ENCODE measurements at places on chromosomes 5 and 9.

DNA sequence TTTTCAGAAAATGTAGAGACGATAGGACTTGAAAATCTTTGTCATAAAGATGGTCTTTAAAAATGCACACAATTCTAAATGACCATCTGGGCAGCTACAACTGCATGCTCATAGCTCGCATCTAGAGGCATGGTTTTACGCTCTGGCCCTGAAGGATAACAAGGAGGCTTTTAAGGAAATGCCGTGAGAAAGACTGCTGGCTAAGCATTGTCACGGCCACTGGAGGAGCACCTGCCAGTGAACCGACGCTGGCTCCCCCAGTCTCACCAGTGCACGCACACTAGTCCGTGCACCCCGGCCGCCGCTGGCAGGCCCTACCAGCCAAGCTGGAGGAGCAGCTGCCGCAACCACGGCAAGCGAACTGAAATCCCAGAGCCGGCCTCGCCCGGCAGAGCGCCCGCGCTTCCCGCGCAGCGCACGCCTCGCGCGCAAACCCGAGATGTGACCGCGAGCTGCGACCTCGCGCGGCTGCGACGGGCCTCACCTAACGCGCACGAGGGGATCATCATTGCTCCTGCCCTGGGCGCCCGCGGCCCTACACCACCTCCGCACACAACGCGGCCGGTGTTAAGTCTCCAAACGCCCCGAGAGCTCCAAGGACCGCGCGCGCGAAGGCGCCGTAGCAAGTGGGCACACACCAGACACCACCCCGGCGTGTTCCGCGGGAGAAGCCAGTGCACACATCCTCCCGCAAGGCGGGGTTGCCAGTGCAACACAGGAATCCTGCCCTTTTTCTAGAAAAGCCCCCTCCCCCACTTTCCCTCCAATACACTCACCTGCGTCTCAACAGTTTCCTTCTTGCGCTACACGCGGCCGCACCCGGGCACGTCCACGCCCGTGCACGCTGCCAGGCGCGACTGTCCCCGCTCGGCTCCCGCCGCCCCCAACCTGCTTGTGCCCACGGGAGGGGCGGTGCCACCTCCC is 5.3 kb downstream of the ELAVL2 start:
- DNase-seq = no peak

DNA sequence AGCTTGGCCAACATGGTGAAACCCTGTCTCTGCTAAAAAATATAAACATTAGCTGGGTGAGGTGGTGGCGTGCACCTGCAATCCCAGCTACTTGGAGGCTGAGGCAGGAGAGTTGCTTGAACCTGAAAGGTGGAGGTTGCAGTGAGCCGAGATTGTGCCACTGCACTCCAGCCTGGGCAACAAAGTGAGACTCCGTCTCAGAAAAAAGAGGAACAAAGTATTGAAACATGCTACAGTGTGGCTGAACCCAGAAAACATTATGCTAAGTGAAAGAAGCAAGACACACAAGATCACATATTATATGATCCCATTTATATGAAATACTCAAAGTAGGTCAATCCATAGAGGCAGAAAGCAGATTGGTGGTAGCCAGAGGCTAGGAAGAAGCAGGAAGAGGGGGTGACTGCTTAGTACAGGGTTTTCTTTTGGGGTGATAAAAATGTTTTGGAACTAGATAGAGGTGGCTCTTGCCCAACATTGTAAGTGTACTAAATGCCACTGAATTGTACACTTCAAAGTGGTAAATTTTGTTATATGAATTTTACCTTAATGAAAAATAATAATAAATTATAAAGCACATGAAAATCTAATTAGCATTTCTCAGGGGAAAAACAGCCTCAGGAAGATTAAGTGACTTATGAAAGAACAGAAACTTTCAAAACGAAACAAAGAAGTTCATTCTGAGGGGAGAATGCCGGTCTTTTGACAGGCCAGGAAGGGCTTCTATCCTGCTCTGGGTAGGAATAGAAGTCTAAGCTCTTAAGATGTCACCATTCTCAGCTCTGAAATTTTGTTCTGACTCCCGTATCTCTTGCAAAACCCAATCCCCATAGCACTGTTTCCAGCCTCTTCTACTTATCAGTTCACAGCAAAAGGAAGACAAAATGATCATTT is 161.1 kb upstream of the TBCA start:
- DNase-seq = no peak

- no peak for DNase-seq
Measured at GRCh38 chr5:132472431-132472830, 18.1 kb downstream of the IRF1 start.

DNA sequence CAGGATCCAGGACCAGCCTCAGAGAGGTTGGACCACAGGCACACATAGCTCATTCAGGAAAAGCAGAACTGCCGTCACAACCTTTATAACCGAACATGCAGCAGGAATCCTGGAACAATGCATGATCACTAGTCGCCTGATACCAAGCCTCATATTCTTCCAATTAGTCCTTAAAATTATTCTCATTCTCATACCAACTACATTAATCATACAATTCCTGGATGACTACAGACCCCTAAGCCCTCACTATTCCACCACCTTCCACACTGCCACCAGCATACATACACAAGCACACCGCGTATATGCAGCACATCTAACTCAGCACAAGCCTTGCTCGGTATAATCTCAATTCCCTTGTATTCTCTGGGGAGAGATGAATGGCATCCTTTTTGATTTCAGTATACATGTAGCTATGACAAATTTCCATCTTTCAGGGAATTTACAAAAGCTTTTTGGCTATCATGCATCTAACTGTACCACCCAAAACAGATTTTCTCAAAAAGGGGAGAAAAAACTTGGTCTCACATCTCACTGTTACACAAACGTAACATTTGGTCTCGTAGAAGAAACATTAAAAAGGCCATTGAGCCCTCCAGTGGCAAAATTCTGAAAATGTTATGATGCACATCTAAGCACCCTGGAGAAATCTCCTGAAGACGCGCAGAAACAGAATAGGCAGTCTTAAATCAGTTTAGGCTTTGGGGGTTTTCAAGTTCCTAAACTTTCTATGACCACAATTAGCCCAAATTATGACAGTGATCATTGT is 46.2 kb downstream of the MCTP1 start:
- DNase-seq = no peak

Data from AG09319 (cell line).